Heart left ventricle (tissue), 16 donors: ENCODE measurements at places on chromosomes 7 and 10. TPM values are rescaled to one million over a fixed set of nuclear protein-coding genes. Genes with fewer than 3 reads are reported as not detected.
A peak's percentile ranks its signal among the peaks of the same experiment; 100 is the strongest.

DNA sequence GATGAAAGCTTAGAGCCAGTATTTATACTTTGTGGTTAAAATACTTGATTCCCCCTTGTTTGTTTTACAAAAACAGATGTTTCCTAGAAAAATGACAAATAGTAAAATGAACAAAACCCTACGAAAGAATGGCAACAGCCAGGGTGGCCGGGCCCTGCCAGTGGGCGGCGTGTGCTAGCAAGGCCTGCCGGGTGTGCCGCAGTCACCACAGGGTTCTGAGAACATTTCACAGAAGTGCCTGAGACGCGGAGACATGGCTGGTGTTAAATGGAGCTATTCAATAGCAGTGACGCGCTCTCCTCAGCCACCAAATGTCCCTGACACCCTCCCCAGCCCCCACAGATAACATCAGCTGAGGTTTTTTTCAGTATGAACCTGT, 14.5 kb downstream of the GPR146 start:
- no peak overlapping the region for H3K27ac ChIP-seq
- H3K4me3 ChIP-seq, result no peak overlapping the region
- H3K36me3 ChIP-seq, result no peaks in the 10 kb centered on the region

- no peak overlapping the region for H3K27ac ChIP-seq
- no peaks in the 10 kb centered on the region for H3K27me3 ChIP-seq
- no peak overlapping the region for H3K4me3 ChIP-seq
Measured at GRCh38 chr7:152158801-152159587, 133.5 kb downstream of the GALNT11 start.

DNA sequence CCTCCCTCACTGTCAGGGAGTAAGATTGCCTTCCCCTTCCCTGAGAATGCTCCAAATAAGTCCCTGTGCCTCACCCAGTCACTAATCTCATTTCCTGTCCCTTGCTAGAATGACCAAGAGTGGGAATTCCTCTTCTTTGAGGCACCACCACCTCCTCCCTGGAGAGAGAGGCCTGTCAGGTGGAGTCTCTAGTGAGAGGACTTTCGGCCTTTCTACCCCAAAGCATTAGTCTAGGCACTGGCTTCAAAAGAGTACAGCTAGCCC, 145.0 kb downstream of the PTPN20 start:
- no peak for DNase-seq
- no peaks in the 10 kb centered on the region for H3K36me3 ChIP-seq
- H3K27me3 ChIP-seq, result no peaks in the 10 kb centered on the region
- H3K27ac ChIP-seq, result no peak overlapping the region
- no peaks in the 10 kb centered on the region for H3K4me1 ChIP-seq

DNA sequence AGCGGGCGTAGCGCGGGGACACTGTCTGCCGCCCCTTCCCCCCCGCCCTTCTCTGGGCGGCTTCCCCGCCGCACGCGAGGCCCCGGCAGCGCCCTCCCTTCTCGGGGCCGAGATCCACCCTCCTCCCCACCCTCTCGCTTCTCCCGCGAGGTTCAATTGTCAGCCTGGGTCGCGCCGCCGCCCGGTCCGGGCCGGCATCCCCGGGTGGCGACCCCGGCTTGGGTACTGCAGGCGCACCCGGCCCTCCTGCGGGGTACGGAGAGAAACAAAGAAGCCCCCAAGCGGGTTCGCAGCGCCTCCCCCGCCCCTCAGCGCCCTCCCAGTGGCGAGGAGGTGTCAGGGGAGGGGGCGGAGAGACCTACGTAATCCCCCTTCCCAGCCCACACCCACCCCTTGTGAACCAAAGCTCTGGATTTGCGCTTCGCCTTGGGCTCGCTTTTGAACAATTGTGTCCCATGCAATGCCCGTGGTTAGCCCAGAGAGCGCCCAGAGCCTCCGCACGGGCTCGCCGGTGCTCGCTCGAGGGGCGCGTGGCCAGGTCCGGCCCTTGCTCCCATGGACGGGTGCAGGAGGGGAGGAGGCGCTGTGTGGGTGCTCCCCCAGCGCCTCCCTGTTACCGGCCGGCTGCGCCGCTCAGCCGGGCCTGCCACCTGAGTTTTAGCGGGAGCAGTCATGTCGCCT, 634 bp downstream of the HECW1 start:
- peak overlapping the region; percentile 34 for H3K4me3 ChIP-seq
- H3K27me3 ChIP-seq, result peaks cover 42% of the 10 kb centered on the region
- H3K27ac ChIP-seq, result no peak overlapping the region
- no peak for DNase-seq
- no peaks in the 10 kb centered on the region for H3K36me3 ChIP-seq
- peaks cover 19% of the 10 kb centered on the region for H3K4me1 ChIP-seq

GRCh38 chr10:34033078-34033477, 698.6 kb upstream of the NRP1 start:
- no peak overlapping the region for H3K27ac ChIP-seq
- H3K4me3 ChIP-seq, result no peak overlapping the region
- no peaks in the 10 kb centered on the region for H3K27me3 ChIP-seq
- no peaks in the 10 kb centered on the region for H3K4me1 ChIP-seq

- no peaks in the 10 kb centered on the region for H3K27me3 ChIP-seq
- no peak for DNase-seq
- peaks cover 30% of the 10 kb centered on the region for H3K4me1 ChIP-seq
- peak overlapping the region; percentile 84 for H3K4me3 ChIP-seq
- no peaks in the 10 kb centered on the region for H3K36me3 ChIP-seq
Measured at GRCh38 chr7:91266689-91267090, 2.5 kb downstream of the FZD1 start.

DNA sequence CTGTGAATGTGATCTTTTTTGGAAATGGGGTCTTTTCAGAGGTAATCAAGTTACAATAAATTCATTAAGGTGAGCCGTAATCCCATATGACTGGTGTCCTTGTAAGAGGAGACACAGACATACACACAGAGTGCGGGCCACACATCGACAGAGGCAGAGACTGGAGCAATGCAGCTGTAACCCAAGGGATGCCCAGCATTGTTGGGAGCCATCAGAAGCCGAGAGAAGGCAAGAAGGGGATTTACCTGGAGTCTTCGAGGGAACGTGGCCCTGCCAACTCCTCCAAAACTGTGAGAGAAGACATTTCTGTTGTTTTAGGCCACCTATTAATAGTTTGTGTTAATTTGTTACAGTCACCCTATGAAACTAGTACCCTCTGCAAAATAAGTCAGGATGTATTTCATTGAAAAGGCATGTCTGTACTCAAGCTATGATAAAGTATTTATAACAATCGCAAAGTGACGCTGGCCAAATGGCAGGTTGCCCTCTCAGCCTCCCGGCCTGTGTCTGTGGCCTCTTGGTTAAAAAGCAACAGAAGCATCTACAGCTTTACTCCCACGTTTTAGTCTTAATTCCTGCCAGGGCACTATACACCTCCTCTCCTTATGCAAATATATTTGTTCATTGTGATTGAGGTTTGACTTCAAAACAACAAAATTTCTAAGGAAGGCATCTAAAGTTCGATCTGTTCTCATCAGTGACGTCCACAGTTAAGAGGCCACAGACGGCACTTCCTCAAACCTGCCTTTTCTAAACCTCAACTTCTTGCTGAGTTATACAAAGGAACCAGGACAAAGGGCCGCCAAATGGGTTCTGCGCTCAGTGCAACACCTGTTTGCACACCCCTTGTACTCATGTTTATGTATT, 46.8 kb downstream of the HIPK2 start:
- no peak overlapping the region for H3K4me3 ChIP-seq
- H3K4me1 ChIP-seq, result peaks cover 59% of the 10 kb centered on the region
- peak overlapping the region; percentile 97 for H3K27ac ChIP-seq
- no peaks in the 10 kb centered on the region for H3K36me3 ChIP-seq
- DNase-seq, result no peak

GRCh38 chr7:46604241-46604661, 683.2 kb upstream of the IGFBP3 start:
- H3K27ac ChIP-seq, result peak overlapping the region; percentile 84
- no peak overlapping the region for H3K4me3 ChIP-seq
- H3K36me3 ChIP-seq, result no peaks in the 10 kb centered on the region
- no peaks in the 10 kb centered on the region for H3K27me3 ChIP-seq

DNA sequence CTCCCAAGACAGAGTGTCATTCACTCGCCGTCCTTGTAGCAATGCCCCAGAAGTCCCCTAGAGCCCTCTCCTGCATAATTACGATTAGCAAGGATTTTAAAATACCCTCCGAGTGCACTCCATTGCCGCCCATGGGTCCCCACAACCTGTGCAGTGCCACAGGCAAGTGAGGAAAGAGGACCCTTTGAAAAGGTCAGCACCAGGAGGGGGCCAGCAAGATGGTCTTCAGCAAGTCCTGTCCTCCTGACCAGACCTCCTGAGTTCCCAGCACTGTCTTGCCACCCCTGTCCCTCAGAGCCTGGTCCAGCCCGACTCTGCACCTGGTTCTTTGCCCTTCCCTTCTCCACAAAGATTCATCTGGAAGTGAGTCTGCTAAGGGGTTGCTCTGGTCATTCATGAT, 32.1 kb downstream of the CLRN3 start:
- no peaks in the 10 kb centered on the region for H3K4me1 ChIP-seq
- H3K4me3 ChIP-seq, result no peak overlapping the region
- no peak overlapping the region for H3K27ac ChIP-seq
- no peaks in the 10 kb centered on the region for H3K36me3 ChIP-seq

- no peaks in the 10 kb centered on the region for H3K36me3 ChIP-seq
- H3K27me3 ChIP-seq, result no peaks in the 10 kb centered on the region
- H3K4me1 ChIP-seq, result no peaks in the 10 kb centered on the region
- H3K4me3 ChIP-seq, result no peak overlapping the region
- no peak overlapping the region for H3K27ac ChIP-seq
- DNase-seq, result no peak
Measured at GRCh38 chr7:45342236-45342635, 184.6 kb downstream of the RAMP3 start.

DNA sequence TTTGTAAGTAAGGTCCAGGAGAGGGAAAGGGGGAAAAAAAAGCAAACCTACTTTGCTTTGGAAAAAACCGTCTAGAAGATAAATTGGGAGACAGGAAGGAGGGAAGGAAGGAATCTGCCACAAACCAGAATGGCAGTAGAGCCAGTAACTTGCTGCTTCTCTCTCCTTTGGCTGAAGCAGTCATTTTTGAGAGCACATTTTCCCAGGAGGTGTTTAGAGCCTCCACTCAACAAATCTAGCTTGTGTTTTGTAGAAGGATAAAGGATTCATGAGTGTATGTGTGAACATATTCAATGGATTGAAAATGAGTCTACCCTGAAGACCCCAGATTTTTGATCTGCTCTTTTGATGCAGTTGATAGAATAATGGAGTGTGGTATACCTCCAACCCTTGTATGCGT, 2.6 kb downstream of the NRG3 start:
- no peaks in the 10 kb centered on the region for H3K36me3 ChIP-seq
- H3K4me3 ChIP-seq, result no peak overlapping the region

- no peaks in the 10 kb centered on the region for H3K36me3 ChIP-seq
- H3K4me3 ChIP-seq, result no peak overlapping the region
- DNase-seq, result no peak
- H3K27ac ChIP-seq, result no peak overlapping the region
Measured at GRCh38 chr7:29354340-29354739, 159.8 kb downstream of the CHN2 start.

- no peak overlapping the region for H3K27ac ChIP-seq
- DNase-seq, result no peak
- H3K36me3 ChIP-seq, result no peaks in the 10 kb centered on the region
- H3K4me1 ChIP-seq, result peaks cover 7% of the 10 kb centered on the region
Measured at GRCh38 chr10:79930267-79930666, 18.6 kb downstream of the SFTPD start.

DNA sequence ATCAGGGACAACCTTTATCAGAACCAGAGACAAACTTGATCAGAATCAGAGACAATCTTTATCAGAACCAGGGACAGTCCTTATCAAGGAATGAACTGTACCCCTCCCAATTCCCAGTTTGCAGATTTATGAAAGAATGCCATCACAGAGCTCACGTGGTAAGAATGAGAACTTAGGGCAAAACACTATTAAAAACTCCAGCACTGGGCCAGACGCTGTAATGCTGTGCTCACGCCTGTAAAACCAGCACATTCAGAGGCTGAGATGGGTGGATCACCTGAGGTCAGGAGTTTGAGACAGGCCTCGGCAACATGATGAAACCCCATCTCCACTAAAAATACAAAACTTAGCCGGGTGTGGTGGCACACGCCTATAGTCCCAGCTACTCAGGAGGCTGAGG, 85.1 kb upstream of the TNRC18 start:
- H3K4me1 ChIP-seq, result peaks cover 10% of the 10 kb centered on the region
- no peaks in the 10 kb centered on the region for H3K27me3 ChIP-seq
- no peak for DNase-seq

DNA sequence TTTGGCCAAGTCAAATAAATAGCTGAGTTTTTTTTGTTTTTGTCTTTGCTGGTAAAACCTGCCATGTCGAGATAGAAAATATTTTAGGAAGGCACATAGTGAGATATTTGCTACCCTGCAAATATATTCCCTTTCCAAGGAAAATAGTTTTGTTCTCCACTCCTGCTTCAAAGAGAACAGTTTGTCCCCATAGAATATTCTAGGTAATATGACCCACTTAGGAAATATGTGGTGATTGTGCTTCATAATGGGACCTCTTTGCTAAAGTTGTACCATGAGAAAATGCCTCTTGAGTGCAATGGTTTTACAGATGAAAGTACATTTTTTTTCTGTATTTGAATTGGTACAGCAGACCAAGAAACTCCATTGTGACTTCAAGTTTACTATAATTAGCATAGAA, 41.6 kb downstream of the SMNDC1 start:
- H3K36me3 ChIP-seq, result no peaks in the 10 kb centered on the region
- H3K27ac ChIP-seq, result peak overlapping the region; percentile 67
- H3K4me1 ChIP-seq, result peaks cover 68% of the 10 kb centered on the region

- H3K4me3 ChIP-seq, result no peak overlapping the region
- peaks cover 11% of the 10 kb centered on the region for H3K27me3 ChIP-seq
- no peak for DNase-seq
Measured at GRCh38 chr7:96959135-96959534, 46.2 kb upstream of the DLX6 start.

DNA sequence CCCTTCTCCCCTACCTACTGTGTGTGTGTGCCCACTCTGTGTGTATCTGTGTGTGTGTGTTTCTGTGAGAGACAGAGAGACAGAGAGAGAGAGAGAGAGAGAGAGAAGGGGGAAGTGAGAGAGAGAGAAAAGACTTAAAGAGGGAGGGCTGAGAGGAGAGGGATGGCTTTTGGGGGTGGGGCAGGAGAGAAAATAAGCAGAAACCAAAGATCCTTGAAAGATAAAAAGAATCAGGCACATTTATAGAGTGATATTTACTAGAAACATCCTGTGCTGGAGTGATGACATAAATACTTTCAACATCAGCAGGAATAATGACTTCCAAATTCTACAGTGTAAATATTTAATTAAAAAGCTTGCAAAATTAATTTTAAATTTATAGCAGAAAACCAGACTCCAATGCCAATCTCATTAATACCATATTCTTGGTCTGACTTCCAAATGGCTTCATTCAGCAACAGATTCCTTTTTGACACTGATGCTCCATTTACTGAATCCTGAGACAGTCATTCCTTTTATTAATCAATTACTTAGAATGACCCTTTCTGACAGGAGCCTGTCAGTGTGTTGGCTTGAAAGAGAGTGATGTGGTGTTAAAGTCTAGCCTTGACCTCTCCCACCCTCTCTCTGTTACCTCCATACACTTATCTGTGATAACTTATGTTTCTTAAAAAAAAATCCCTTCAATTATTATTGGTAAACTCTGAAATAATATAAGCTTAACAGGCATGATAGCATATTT, 41.7 kb upstream of the WNT2 start:
- no peak overlapping the region for H3K27ac ChIP-seq
- H3K27me3 ChIP-seq, result no peaks in the 10 kb centered on the region
- H3K4me3 ChIP-seq, result no peak overlapping the region
- DNase-seq, result no peak

GRCh38 chr7:92763636-92764423, 72.5 kb downstream of the CDK6 start:
- no peak overlapping the region for H3K27ac ChIP-seq
- H3K4me1 ChIP-seq, result peaks cover 20% of the 10 kb centered on the region
- H3K27me3 ChIP-seq, result no peaks in the 10 kb centered on the region
- DNase-seq, result no peak
- no peak overlapping the region for H3K4me3 ChIP-seq

The GDF10 gene
- 0.19 TPM for polyA plus RNA-seq

The SORCS1 gene
- polyA plus RNA-seq, result 0.36 TPM

The SYT15 gene
- polyA plus RNA-seq, result 1.2 TPM

The RTKN2 gene
- not detected for polyA plus RNA-seq

The RALA gene
- 32.0 TPM for polyA plus RNA-seq
